ENCODE measurements at places on chromosomes 4 and X.

- DNase-seq, result no peak
- no peak overlapping the region for H3K4me3 ChIP-seq
- H3K27me3 ChIP-seq, result peaks cover 6% of the 10 kb centered on the region
- no peak overlapping the region for H3K27ac ChIP-seq
Measured at GRCh38 chr4:47500776-47501175, 15.7 kb downstream of the ATP10D start.

DNA sequence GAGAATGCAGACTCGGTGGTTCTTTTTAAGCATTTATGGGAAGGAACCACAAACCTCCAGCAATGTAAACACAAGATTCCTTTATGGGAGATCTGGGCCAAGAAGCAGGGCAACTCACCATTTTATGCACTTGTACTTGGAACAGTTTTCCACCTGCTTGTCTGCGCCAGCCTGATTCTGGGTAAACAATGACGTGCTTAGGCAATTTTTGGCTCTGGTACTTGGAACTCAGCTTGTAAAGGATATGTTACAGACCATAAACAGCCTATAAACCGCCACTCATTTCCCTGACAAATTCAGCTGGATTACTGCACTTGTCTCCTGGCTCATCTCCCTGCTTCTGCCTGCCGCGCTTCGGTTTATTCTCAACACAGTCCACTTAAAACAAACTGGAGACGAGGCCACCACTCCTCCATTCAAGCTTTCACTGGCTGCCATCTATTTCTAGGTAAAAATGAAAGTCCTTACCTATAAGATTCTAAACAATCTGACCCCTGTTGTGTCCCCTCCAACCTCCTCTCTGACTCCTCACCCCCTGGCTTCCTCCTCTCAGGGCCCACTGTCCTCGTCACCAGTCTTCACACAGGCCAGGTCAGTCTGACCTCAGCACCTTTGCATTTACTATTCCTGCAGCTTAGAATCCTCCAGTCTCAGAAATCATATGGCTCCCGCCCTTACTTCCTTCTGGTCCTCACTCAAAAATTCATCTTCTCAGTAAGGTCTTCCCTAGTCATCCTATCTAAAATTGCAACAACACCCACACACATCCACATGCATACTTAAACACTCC is 205.9 kb upstream of the GALNT7 start:
- H3K27ac ChIP-seq, result no peak overlapping the region
- no peaks in the 10 kb centered on the region for H3K4me1 ChIP-seq
- H3K27me3 ChIP-seq, result peaks cover 4% of the 10 kb centered on the region
- no peaks in the 10 kb centered on the region for H3K36me3 ChIP-seq

DNA sequence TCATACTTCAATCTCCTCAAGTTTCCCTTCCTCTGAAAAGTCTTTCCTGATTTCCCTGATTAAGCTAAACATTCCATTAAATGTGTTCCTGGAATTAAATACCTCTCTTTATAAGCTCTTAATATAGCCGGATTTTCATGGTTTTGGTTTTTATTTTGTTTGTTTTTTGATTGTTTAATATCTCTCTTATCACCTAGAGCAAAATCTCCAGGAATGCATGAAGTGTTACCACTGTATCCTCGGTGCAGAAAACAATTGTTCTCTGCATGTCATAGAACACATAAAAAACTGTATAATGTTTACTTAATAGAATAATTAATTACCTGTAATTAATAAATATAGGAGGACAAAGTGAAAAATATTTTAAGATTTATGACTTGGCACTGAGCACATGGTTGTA is 86.2 kb downstream of the PCDH18 start:
- H3K36me3 ChIP-seq, result no peaks in the 10 kb centered on the region
- DNase-seq, result no peak
- no peak overlapping the region for H3K27ac ChIP-seq

- H3K4me3 ChIP-seq, result no peak overlapping the region
Measured at GRCh38 chrX:100864657-100865391, 9.3 kb downstream of the NOX1 start.

DNA sequence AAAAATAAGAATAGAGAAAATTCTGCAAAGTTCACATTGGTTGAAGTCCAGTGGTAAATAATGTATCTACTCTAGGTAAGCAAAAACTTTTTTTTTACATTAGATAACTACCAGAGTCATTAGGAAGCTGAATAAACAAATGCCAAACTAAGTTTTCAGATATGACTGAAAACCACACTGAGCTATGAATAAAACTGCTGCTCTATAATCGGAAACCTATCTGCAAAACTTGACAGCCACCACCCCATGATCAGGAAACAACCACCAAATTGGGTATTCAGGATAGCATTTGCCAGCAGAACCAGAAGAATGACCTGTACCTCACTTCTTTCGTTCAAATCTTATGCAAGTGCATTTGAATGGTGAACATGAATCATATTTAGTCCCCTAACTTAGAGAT is 173.0 kb upstream of the TET2 start:
- H3K4me3 ChIP-seq, result no peak overlapping the region
- no peaks in the 10 kb centered on the region for H3K4me1 ChIP-seq
- no peak overlapping the region for H3K27ac ChIP-seq
- H3K27me3 ChIP-seq, result no peaks in the 10 kb centered on the region
- H3K36me3 ChIP-seq, result no peaks in the 10 kb centered on the region
- DNase-seq, result no peak

DNA sequence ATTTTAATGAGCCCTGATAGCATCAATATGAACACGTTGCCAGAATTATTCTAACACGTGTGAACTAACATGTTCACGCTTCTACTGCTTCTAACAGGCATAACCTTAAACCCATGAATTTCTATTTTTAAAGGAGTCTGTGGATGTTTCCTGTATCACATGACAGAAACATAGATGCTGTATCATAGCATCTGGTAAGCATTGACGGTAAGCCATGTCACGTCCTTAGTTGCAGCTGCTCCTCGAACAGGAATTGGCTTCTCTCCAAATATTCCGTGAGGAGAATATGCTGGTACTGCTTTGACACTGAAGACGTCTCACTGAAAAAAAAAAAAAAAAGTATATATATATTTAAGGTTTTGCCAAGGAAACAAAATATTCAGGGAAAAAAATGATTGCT is 105.1 kb upstream of the MXRA5 start:
- no peaks in the 10 kb centered on the region for H3K36me3 ChIP-seq
- DNase-seq, result no peak
- H3K27ac ChIP-seq, result no peak overlapping the region
- H3K4me3 ChIP-seq, result no peak overlapping the region
- no peaks in the 10 kb centered on the region for H3K4me1 ChIP-seq
- no peaks in the 10 kb centered on the region for H3K27me3 ChIP-seq

- peak; percentile 67 for DNase-seq
- H3K27me3 ChIP-seq, result peaks cover 3% of the 10 kb centered on the region
- peak overlapping the region; percentile 36 for H3K4me3 ChIP-seq
- peak overlapping the region; percentile 81 for H3K27ac ChIP-seq
- H3K4me1 ChIP-seq, result peaks cover 41% of the 10 kb centered on the region
- H3K36me3 ChIP-seq, result no peaks in the 10 kb centered on the region
Measured at GRCh38 chrX:154123241-154124219, 20.5 kb upstream of the OPN1LW start.

DNA sequence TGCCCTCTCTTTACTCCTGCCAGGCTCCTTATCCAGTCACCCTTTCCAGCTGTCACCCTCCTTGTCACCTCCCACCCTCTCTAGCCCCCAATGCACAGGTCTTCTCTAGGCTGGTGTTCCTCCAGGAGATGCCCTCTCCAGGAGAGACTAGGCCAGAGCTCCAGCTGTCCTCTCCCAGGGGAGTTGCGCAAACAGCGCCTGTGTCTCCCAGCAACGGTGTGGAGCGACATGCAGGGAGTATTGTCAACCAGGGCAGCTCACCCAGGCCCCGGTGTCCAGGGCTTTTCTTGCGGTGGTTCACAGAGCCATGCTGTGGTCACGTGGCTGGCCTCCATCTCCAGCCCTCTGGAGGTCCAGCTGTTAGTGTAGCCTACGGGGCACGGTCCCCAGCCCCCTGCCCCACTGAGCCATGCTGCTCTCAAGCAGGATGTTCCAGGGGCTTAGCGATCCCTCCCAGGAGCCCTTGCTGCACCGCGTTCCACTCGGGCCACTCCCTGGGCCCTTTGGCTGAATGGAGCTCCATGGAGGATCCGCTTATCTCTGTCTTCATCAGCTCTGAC is 34.8 kb downstream of the CCNQ start:
- no peaks in the 10 kb centered on the region for H3K4me1 ChIP-seq
- H3K27me3 ChIP-seq, result peaks cover 23% of the 10 kb centered on the region
- H3K27ac ChIP-seq, result no peak overlapping the region
- DNase-seq, result no peak
- H3K36me3 ChIP-seq, result no peaks in the 10 kb centered on the region

DNA sequence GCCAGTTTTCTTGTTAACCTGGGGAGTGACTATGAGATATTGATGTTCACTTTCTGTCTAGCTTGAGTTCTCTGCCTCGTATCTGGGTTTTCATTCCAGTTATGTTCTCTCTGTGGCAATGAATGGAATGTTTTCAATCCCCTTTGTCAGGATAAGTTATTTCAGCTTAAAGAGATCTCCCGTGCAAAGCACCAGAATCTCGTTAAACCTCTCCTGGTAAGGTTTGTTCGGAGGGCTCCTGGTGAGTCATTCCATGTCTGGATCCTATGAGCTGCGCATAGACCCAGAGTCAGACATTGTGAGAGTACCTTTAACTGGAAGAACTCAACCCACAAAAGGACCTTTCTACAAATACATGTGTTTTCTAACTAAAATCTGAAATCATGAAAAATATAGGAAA is 51.0 kb downstream of the KDR start:
- H3K27me3 ChIP-seq, result peaks cover 4% of the 10 kb centered on the region
- H3K36me3 ChIP-seq, result no peaks in the 10 kb centered on the region
- H3K27ac ChIP-seq, result no peak overlapping the region
- no peak overlapping the region for H3K4me3 ChIP-seq
- H3K4me1 ChIP-seq, result no peaks in the 10 kb centered on the region
- DNase-seq, result no peak

GRCh38 chrX:19272452-19272851 is 71.3 kb upstream of the PDHA1 start:
- DNase-seq, result no peak
- H3K36me3 ChIP-seq, result no peaks in the 10 kb centered on the region
- H3K27ac ChIP-seq, result no peak overlapping the region
- no peaks in the 10 kb centered on the region for H3K27me3 ChIP-seq
- no peaks in the 10 kb centered on the region for H3K4me1 ChIP-seq

GRCh38 chr4:184648313-184649025 is 778 bp downstream of the CASP3 start:
- peak overlapping the region; percentile 98 for H3K4me3 ChIP-seq
- DNase-seq, result peak; percentile 71

GRCh38 chr4:158299459-158300007 is 89.2 kb downstream of the TMEM144 start:
- H3K27me3 ChIP-seq, result no peaks in the 10 kb centered on the region
- H3K27ac ChIP-seq, result no peak overlapping the region
- H3K4me3 ChIP-seq, result no peak overlapping the region

- H3K27me3 ChIP-seq, result no peaks in the 10 kb centered on the region
- peaks cover 8% of the 10 kb centered on the region for H3K36me3 ChIP-seq
- peaks cover 4% of the 10 kb centered on the region for H3K4me1 ChIP-seq
- H3K4me3 ChIP-seq, result no peak overlapping the region
Measured at GRCh38 chrX:78019586-78020483, 50.4 kb upstream of the PGAM4 start.

- DNase-seq, result peak; percentile 36
- no peak overlapping the region for H3K4me3 ChIP-seq
- H3K27me3 ChIP-seq, result peaks cover 29% of the 10 kb centered on the region
- H3K36me3 ChIP-seq, result no peaks in the 10 kb centered on the region
- peaks cover 5% of the 10 kb centered on the region for H3K4me1 ChIP-seq
Measured at GRCh38 chr4:145482209-145483037, 770 bp downstream of the SMAD1 start.

- DNase-seq, result no peak
- H3K36me3 ChIP-seq, result no peaks in the 10 kb centered on the region
- no peak overlapping the region for H3K27ac ChIP-seq
- no peak overlapping the region for H3K4me3 ChIP-seq
- H3K27me3 ChIP-seq, result no peaks in the 10 kb centered on the region
- no peaks in the 10 kb centered on the region for H3K4me1 ChIP-seq
Measured at GRCh38 chr4:158411269-158411668, 110.4 kb upstream of the RXFP1 start.

DNA sequence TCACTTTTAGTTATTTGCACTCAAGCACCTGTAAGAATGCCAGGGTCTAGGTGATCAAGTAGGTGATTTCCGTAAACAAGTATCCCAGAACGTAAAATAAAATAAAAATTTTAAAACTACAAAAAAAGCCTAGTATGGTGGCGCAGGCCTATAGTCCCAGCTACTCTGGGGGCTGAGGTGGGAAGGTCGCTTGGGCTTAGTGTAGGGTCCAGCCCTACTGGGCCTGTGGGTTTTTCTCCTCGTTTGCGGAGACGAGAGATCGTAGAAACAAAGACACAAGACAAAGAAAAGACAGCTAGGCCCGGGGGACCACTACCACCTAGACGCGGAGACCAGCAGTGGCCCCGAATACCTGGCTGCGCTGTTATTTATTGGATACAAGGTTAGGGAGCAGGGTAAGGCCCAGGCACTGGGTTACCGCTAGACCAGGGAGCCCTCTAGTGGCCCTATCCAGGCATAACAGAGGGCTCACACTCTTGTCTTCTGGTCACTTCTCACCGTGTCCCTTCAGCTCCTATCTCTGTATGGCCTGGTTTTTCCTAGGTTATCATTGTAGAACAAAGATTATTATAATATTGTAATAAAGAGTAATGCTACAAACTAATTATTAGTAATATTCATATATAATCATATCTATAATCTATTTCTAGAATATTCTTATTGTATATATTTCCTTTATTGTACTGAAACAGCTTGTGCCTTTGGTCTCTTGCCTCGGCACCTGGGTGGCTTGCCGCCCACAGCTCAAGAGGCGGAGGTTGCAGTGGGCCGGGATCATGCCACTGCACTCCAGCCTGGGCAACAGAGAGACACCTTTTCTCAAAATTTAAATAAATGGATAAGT is 38.4 kb downstream of the SAGE1 start:
- H3K27me3 ChIP-seq, result no peaks in the 10 kb centered on the region
- no peaks in the 10 kb centered on the region for H3K4me1 ChIP-seq
- peak; percentile 58 for DNase-seq

GRCh38 chr4:150217192-150217591 is 138.9 kb downstream of the DCLK2 start:
- DNase-seq, result no peak
- H3K4me3 ChIP-seq, result no peak overlapping the region
- no peak overlapping the region for H3K27ac ChIP-seq
- no peaks in the 10 kb centered on the region for H3K36me3 ChIP-seq
- no peaks in the 10 kb centered on the region for H3K27me3 ChIP-seq

DNA sequence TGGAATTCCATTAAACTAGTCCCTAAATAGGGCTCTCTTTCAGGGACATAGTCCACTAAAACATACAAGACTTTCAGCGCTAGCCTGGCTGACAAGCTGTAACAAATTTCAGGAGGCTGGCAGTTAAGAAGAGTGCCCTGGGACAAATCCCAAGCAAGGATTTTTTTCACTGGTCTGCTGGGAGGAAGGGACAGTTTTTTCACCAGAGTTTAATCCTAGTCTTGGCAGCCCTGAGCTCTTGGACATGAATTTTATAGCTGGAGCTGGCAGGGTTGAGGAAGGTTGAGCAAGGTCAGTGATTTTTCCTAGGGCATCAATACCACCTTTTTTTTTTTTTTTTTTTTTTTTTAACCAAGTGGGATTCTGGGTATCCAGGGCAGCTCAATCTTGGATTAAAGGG is 184.4 kb downstream of the SH2D1A start:
- H3K4me3 ChIP-seq, result no peak overlapping the region
- H3K27me3 ChIP-seq, result no peaks in the 10 kb centered on the region
- H3K4me1 ChIP-seq, result no peaks in the 10 kb centered on the region
- H3K36me3 ChIP-seq, result no peaks in the 10 kb centered on the region
- no peak for DNase-seq

GRCh38 chr4:11338956-11339782 is 89.5 kb downstream of the HS3ST1 start:
- no peak for DNase-seq
- H3K36me3 ChIP-seq, result no peaks in the 10 kb centered on the region
- no peak overlapping the region for H3K4me3 ChIP-seq
- no peak overlapping the region for H3K27ac ChIP-seq
- H3K4me1 ChIP-seq, result no peaks in the 10 kb centered on the region
- no peaks in the 10 kb centered on the region for H3K27me3 ChIP-seq
